ENCODE measurements at places on chromosomes 16 and 17. TPM values are rescaled to one million over a fixed set of nuclear protein-coding genes. Genes with fewer than 3 reads are reported as not detected.

The SBK1 gene
- not detected for total RNA-seq

The SYT17 gene
- 0.24 TPM for total RNA-seq

The MRPL38 gene
- 36.3 TPM for total RNA-seq

The CNGB1 gene
- total RNA-seq: not detected

The NUBP2 gene
- total RNA-seq: 50.1 TPM

The HS3ST3B1 gene
- 0.88 TPM for total RNA-seq

The CLDN7 gene
- 2.0 TPM for total RNA-seq

The KIF2B gene
- total RNA-seq: not detected

The ZNF213 gene
- total RNA-seq: 2.0 TPM

The CCL23 gene
- not detected for total RNA-seq

The KRT15 gene
- 3.4 TPM for total RNA-seq

The CRYBA1 gene
- total RNA-seq: not detected

The CUEDC1 gene
- total RNA-seq: 6.4 TPM

The ZSCAN10 gene
- not detected for total RNA-seq

The ALOXE3 gene
- total RNA-seq: not detected

The KIFC3 gene
- 49.3 TPM for total RNA-seq
